ENCODE measurements at places on chromosomes 3 and 15.
A peak's percentile ranks its signal among the peaks of the same experiment; 100 is the strongest.

DNA sequence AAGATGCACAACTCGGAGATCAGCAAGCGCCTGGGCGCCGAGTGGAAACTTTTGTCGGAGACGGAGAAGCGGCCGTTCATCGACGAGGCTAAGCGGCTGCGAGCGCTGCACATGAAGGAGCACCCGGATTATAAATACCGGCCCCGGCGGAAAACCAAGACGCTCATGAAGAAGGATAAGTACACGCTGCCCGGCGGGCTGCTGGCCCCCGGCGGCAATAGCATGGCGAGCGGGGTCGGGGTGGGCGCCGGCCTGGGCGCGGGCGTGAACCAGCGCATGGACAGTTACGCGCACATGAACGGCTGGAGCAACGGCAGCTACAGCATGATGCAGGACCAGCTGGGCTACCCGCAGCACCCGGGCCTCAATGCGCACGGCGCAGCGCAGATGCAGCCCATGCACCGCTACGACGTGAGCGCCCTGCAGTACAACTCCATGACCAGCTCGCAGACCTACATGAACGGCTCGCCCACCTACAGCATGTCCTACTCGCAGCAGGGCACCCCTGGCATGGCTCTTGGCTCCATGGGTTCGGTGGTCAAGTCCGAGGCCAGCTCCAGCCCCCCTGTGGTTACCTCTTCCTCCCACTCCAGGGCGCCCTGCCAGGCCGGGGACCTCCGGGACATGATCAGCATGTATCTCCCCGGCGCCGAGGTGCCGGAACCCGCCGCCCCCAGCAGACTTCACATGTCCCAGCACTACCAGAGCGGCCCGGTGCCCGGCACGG, 991 bp downstream of the SOX2 start:
- DNase-seq: no peak

DNA sequence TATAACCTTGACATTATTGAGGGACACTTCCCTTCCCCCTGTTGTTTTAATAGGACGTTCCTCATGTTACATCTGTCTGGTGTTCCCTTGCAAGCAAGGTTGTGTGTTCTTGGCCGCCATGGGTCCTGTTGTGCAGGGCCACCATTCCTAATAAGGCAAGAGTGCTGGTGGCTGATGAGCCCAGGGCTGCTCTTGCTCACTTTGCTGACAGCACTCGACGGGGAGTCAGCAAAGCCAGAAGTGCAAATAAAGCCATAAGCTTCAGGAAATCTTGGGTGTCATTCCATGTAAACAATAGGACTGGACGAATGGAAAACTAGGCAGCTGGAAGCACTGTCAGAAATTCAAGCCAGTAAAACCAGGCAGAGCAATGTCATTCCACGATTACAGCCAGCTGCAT, 75.8 kb downstream of the SQOR start:
- no peak for DNase-seq

- DNase-seq: no peak
Observed at GRCh38 chr3:30114918-30115317, 491.5 kb upstream of the TGFBR2 start.

GRCh38 chr15:90095521-90095959, 6.7 kb downstream of the IDH2 start:
- peak; percentile 30 for DNase-seq

DNA sequence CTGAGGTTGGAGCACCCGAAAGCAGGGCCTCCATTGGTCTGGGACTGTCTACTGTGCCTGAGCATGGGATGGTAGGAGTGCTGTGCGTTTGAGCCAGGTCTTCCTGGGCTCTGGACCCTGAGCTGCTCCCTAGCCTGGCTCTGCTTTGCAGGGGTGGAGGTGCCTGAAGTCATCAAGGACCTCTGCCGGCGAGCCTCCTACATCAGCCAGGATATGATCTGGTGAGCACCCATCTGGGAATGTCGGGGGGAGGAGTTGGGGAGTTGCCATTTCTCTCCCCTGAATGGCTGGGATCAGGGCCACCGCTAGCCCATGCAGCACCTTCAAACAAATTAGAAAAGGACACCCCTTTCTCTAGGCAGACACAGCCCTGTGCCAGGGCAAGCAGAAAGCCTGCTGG, 20.7 kb downstream of the DUOX1 start:
- no peak for DNase-seq

DNA sequence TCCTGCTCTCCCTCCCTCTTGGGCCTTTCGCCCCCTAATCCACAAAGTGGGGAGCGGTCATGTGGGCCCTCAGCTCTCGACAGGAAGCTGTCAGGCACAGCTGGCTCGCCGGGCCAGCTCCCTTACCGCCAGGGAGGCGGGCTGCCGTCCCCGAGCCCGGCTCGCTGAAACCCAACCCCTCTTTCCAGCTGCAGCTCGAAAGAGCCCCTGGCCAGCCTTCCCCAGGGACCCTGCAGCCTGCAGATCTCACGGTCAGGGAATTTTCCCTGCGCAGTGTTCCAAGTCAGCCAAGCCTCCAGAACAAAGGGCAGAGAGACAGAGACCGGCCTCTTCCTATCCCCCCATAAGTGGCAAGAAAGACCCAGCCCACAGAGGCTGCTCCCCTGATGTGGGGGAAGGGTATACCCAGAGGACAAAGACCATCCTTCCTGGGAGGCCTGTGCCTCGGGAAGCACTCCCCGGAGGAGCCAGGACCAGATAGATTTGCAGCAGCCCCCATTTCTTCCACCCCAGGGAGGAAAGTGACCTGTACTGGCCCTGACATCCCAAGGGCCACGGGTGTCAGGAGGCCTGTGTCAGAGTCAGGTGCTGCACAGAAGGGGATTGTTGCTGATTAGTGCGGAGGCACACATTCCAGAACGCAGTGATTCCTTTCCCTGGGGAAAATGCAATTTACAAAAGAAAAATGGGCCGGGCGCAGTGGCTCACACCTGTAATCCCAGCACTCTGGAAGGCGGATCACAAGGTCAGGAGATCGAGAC, 32.6 kb downstream of the MAGEF1 start:
- no peak for DNase-seq

DNA sequence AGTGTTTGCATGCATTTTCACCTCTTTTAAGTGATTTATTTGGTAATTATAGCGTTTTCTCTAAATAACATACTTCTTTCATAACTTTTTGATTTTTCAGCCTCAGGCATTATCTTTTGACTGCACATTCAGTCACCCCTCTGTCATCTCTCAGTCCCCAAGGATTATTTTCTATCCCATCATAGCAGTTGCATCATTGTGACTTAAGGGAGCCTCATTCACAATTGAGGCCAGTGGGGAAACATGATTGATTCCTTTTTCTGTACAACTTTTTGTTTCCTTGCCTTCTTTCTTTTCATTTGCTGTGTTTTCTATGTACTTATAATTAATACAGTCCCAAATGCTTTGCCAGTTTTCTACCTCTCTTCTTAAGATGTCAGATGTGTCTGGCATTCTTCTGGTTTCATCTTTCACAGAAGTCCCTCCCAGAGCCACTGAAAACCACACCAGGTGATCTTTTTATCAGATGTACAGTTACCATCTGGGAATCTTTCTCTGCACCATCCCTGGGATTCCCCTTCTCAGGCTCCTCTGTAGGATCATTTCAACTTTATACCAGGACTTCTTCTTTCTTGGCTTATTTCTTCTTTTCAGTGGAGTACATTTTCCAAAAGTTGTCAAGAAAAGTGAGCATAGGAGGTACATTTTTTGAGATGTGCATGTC, 151.4 kb downstream of the RAP2B start:
- no peak for DNase-seq

DNA sequence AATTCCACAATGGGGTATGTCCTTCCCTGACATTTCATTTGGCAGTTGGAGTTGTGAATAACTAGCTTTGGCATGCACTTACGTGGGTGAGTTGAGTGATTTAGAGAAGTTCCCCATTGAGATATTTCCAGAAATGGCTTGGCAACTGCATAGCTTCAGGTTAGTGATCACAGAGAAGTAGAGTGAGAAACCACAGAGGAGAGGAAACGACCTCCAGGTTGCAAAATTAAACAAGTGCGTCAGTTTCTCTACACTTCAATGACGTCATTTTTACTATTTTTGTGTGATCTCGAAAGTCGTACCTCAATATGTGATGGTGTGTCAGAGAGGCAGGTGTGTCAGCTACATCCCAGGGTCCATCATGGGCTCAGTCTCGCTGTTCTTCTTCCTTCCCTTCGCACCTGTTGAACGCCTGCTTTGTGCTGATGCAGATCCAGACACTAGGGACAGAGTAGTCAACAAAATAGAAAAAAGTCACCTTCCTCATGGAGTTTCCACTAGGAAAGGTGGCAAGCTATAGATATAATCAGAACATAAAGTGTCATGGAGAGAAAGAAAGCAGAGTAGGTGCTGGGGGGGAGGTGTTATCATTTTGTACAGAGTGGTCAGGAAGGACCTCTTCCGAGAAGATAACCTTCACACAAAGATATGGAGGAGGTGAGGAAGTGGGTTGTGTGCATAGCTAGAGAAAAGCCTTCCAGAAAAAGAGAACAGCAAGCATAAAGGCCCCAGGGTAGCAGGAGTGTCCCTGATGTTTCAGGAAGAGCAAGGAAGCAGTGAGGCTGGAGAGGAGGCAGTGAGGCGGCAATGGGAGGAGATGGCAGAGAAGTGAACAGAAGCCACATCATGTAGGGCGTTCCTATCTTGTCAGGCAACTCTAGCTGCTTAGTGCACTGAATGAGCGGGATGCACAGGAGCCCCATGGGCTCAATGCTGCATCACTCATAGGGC, 75.6 kb downstream of the MCTP2 start:
- no peak for DNase-seq

GRCh38 chr3:123312331-123313265, 110.9 kb downstream of the SEC22A start:
- DNase-seq: no peak

DNA sequence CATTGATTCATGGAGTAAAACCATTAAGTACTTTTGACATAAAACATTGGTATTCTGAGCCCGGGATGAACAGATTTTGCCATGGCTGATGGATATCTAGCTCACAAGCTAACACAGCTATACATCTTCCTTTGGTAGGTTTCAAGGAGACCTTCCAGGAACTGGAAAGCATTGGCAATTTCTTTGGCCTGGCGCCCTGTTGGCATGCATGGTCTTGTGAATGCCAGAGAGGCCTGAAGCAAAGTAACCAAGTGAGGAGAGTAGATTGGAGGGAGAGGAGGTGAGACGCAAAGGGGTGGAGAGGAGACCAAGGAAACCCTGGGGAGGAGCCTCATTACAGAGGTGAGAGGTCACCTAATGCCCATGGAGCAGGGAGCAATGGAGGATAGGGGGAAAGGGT, 67.2 kb downstream of the SQOR start:
- no peak for DNase-seq

GRCh38 chr15:58552505-58553364, 120.9 kb downstream of the LIPC start:
- DNase-seq: no peak

- DNase-seq: no peak
Observed at GRCh38 chr3:96813820-96814650, at the start of gene EPHA6. EPHA6 (plus strand) TSS chr3:96814594.

- no peak for DNase-seq
Observed at GRCh38 chr3:26256224-26256623, 366.3 kb upstream of the LRRC3B start.

GRCh38 chr15:67901922-67902321, 62.1 kb upstream of the RNU6-1 start:
- no peak for DNase-seq

GRCh38 chr15:63354821-63355650, 26.6 kb downstream of the CA12 start:
- DNase-seq: no peak

DNA sequence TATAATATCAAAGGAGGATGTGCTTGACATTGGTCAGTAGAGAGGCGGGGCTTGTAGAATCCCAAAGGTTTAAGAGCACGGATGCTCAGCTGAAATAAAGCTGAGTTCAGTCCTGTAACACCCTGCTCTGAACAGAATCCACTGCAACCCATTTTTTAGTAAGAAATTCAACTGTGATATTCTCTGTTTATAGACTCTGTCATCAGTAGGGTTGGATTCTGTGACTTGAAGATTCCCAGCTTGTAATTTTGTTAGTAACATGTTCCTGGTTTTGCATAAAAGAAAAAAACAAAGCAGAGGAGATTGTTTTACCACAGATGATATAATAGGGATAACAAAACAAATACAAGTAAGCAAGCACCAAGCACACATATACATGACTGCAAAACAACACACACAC, 324.6 kb upstream of the NR2F2 start:
- DNase-seq: no peak

- no peak for DNase-seq
Observed at GRCh38 chr3:59797533-59797932, 747.7 kb upstream of the CFAP20DC start.

DNA sequence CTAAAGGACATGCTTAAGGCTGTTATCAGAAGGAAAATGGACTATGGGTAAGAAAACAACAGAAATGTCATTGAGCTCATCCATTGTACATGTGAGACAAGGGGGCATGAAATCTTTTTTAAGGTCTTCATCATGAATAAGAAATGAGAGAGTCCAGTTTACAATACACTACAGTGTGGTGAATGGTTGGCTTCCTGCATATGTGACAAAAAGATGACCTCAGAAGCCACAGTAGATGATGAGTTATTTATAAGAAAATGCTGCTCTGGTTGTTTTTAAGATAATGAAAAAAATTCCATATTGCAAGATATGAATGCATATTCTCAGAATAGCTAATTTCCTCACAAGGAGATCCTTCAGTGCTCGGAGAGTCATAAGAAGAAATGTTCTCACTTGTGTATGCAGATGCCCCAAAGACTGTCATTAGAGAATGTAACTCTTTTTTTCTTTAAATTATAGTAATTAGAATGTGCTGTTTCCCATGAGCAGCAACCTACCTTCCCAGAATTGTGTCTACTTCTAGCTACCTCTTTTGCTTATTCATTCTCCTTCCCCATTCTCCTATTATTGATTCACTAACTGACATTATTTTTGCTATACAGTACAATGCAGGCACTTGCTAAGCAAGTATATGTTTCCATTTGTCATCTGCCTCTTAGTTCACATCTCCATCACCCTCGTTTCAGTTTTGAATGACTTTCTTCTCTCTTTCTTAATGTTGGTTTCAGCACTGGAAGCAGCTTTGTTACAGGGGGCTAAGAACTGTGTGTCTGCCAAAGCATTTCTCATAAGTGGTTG, 152.0 kb upstream of the PEX5L start:
- DNase-seq: no peak

DNA sequence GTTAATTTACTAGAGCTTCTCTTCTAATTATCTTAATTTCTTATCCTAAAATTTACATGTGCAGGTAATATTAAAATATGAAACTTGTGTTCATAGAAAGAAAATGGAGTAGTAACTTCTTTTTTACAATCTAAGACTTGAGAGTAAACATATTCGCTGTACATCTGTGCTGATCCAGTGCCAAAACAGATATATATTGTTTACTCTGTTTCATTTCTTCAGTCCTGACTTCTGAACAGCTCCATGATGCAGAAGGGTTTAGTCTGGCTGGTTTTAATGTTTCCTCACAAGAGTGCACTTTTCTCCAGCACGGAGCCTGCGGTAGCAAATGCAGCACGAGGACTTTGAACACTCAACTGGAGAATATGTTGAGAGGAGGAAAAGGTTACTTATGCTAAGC, 306.8 kb downstream of the EPHA3 start:
- DNase-seq: no peak

DNA sequence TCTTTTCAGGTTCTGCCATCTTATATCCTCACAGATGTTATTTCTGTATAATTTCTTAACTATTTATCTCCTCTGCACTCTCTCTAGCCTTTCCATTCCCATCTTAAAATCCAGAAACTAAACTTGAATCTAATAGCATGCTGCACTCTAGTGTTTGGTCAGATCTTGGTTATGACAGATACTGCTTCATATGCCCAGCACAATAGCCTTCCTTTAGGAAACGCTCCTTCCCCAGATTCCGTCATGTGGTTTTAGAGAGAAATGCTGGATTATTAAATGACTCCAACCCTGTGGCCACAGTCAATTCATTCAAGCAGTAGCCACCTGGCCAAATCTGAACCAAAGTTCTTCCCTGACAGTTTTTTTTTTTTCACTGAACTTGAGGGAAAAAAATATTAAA, 19.4 kb downstream of the RASGRP1 start:
- DNase-seq: no peak
